Kasumi-1 (cell line): ENCODE measurements at places on chromosomes 5 and 9.

DNA sequence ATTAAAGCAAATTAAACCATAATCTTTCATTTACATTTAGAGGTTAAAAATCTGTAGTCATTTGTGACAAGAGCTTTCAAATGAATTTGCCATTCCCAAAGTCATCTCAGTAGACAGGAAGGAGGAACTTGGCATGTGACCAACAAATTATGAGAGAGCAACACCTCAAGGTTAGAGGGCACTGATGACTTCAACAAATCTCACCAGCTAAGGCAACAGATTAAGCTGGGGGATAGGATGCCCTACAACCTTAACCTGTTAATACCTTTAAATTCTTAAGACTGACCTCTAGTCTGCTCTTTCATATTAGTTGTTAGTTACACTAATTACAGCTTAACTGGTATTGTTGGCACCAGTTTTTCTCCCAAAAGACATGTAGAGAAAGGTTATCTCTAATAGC lies 18.4 kb downstream of the POU5F2 start:
- DNase-seq, result no peak

DNA sequence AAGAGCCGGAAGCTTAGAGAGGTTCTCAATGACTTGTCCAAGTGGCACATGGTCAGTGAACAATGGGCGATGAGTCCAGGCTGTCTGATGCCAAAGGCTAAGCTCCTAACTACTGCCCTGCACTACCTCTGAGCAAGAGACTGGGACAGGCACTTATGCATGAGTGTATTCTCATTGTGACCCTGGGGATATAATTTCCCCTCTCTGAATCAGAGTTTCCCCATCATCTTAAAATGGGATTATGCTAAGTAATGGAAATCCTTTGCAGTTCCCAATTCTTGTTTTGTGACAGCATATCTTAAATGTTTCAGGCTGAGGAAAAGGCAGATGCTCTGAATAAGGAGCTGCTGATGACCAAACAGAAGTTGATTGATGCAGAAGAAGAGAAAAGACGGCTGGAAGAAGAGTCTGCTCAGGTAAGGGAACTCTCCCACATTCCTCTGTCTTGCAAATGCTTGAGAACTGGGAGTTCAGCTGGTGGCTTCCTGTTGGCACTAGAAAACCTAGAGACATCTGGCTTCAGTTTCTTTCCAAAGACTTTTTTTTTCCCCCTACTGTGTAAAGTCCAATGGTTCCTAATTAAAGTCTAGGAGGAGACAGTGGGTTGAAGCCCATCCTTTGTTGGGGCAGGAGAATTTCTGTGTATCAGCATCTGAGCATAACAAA lies 64.1 kb downstream of the GPR21 start:
- DNase-seq, result no peak

DNA sequence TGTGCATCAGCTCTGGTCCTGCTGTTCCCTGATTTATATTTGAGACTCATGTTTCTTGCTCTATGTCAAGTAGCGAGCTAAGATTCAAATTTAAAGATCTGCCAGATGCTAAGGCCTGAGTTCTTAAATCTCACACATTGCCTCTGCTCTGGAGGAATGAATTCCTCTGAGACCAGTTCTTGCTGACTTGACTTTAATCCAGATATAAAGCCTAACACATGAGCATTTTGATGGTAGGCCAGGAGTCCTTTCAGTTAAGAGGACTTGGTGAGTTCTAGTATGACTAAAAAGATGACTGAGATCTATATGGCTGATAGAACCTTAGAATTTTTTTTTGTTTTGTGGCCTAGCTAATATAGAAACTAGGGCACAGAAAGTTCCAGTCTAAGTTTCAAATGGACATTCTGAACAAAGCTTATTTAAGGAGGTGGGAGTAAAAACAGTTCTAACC lies 1.3 kb upstream of the INIP start:
- no peak for DNase-seq

- no peak for DNase-seq
These were observed 26.3 kb upstream of the FREM1 start for GRCh38 chr9:14936491-14936890.

DNA sequence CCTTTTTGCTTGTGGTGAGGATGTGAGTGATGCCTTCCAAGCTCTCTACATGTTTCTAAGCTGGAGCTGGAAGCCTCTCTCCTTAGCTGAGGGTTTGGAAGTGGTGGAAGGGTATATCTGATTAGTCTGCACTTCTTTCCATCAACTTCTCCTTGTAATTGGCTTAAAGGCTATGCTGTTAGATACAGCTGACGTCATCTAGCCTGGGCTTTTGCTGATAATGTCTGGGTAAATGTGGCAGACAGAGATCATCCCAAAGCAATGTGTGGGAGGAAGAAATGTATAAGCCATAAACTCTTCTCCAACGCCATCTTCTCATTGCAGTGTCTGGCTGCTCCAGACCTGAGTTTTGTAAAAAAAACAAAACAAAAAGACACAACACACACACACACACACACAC lies 29.3 kb downstream of the ZNF354C start:
- no peak for DNase-seq

DNA sequence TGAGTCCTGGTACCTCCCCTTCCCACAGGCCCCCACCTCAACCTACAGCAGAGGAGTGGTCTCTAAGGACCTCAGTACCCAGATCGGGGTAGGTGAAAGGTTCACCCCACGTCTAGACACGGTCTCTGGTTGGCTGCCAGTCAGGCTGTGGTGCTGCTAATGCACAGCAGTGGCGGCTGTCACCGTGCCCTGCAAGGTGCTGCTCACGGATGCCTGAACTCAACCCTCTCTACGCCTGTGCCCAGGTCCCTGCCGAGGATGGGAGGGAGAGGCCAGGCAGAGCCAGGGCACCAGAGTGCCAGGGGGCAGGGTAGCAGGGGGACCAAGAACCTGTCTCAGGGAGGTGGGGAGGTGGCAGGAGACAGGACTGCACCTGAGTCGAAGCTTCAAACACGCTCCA lies 14.3 kb downstream of the IER5L start:
- no peak for DNase-seq

GRCh38 chr5:8683496-8683895 lies 814.5 kb downstream of the MTRR start:
- DNase-seq, result peak; percentile 30

DNA sequence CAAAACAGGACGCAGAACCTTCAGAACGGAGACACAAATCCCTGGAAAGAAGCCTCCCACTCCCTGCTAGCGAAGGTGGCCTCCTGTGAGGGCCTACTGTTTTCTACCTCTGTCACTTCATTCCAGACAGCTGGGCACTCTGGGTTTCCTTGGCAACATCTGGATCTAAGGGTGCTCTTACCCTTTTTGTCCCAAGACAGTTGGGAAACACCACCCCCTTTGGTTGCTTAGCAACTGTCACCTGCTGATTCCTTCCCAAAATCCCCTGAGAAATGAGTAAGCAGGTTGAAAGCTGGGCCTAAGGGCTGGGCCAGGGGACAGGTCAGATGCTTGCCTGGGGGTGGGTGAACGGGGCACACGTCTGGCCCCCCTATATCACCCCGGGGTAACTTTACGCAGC lies 29.4 kb downstream of the NANS start:
- no peak for DNase-seq

DNA sequence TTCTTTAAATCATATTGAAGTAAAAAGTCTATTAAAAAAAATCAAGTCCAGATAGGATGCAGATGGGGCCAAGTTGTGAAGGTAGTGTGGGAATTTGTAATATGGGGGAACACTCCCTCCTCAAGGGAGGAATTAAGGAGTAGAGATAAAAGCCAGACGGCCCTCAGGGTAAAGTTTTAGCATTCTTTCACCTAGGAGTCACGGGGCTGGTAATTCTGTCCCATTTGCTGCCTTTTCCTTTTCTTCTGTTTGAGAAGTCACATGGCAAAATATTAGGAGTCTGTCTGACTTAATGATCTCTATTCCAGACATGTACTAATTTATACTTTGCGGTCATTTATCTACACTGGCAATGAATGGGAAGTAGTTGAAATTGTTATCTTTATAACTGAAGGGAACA lies 61.9 kb downstream of the SNX24 start:
- DNase-seq, result no peak

DNA sequence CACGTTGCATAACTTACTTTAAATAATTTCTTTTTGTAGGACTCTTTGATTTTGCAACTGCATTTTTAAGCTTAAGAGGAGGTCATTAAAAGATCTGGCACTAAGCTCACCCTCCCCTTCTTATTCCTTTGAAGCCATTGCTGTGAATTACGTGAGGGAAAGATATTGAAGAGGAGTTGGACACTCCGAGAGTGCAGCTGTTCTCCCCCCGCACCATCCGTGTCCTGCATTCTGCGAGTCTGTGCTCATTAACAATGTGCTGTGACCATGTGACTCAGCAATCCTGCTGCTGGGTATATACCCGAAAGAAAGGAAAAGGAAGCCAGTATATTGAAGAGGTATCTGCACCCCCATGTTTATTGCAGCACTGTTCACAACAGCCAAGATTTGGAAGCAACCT lies 40.0 kb downstream of the NXNL2 start:
- no peak for DNase-seq

DNA sequence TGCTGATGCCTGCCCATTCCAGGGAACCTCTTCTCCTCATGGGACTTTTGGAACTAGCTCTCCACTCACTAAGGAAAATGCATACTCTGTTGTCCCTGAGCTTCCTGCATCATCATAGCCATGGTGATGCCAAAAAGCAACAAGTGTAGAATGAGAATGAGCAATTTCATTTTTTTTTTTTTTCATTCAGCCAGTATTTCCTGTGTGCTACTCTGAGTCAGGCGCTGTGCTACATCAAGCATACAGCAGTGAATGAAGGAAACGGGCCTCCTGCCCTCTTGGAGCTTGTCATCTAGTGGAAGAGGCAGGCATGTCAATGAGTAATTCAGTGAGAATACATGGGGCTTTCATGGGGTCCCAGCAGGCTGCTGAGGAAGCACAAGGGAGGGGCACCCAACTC lies 483.1 kb downstream of the BNC2 start:
- DNase-seq, result no peak

DNA sequence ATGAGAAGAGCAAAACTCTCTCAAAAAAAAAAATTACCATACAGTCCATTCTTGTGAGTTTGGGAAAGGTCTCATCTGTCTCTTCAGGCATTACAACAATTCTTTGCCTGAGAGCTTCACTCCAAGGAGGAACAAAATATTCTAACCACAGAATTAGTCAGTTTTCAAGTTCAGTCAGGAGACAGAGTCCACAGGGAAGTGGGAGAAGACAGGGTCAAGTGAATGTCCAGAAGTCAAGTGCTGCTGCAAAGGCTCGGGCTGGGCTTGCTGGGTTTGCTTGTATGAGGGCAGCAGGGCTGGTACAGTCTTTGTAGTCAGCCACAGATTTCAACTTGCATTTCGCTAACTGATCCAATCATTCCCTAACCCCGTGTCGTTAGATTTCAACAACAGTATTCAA lies 17.6 kb upstream of the HEXB start:
- DNase-seq, result no peak

- DNase-seq, result no peak
These were observed 8.8 kb upstream of the NEK6 start for GRCh38 chr9:124248960-124249359.

DNA sequence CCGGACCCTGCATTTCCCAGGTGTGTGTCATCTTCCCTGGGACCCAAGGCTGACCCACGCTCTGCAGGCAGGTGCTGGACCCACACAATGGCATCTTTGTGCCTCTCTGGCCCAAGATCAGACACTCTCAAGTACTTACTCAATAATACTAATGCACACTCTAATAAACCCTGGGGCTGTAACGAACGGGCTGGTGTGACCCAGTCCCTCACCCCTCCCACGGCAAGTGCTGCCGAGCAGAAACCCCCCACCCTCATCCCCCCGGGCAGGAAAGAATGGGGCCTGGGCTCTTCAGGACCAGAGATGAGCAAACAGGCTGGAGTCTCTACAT lies 1.1 kb upstream of the OBP2B start:
- no peak for DNase-seq

- DNase-seq, result no peak
These were observed 28.6 kb upstream of the IL13 start for GRCh38 chr5:132629230-132629944.

DNA sequence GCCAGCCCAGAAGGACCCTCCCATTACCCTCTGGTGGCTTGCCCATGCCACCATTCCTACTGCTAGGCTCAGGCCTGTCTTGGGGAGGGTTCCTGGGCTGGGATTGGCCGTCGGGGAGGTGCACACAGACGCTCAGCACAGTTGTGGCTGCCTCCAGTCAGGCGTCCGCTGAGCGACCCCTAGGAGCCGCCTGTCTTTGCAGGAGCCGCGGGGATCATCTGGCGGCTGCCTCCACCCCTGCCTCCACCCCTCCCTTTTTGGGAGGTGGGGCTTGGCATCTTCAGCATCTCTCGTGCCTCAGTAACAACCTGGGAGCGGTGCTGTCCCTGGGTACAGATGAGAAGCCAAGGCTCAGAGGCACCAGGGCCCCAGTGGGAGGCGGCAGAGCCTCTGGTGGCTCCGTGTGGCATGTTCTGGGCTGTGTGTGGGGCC lies 39.6 kb downstream of the RXRA start:
- DNase-seq, result no peak

- no peak for DNase-seq
These were observed 164.3 kb upstream of the ST8SIA4 start for GRCh38 chr5:101067429-101067828.

- DNase-seq, result no peak
These were observed 388 bp upstream of the MED10 start for GRCh38 chr5:6378766-6379103.

- no peak for DNase-seq
These were observed 519.6 kb downstream of the CTNND2 start for GRCh38 chr5:11384441-11385250.

DNA sequence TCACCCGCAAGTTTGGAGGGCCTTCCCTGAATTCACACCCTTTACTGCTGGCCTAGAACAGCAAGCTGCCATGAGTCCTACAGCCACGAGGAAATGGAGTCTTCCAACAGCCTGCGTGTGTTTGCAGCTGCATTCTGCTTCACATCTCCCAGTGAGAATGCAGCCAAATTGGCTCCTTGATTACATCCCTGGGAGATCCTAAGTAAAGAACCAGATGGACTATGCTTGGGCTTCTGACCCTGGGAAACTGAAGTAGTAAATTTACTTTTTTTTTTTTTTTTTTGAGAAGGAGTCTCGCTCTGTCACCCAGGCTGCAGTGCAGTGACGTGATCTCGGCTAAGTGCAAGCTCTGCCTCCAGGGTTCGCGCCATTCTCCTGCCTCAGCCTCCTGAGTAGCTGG lies 617.0 kb upstream of the CDH18 start:
- no peak for DNase-seq

DNA sequence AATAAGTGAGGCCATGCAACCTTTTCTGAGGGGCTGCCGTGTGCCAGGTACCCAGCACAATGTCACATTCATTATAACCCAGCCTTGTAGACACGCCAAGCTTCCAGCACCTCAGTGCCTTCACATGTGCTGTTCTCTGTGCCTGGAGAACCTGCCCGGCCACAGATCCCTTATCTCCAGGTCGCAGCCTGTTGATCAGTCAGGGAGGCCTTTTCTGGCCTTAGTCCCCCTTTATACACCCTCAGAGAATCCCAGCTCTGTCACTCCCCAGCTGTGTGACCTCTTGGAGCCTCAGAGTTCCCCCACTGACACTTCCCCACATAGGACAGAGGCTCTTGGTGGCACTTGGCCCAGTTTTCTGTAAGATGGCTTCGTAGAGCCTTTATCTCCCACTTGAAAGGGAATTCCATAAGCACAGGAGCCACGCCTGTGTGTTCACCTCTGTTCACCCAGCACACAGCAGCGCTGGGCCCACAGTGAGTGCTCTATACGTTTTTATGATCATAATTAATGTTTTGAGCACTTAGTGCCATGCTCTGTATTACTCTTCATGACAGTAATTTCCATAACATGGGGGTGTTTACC lies 38.7 kb downstream of the NEURL1B start:
- DNase-seq, result no peak

- no peak for DNase-seq
These were observed 13.6 kb upstream of the PRSS3 start for GRCh38 chr9:33781736-33782135.
